ENCODE measurements at places on chromosomes 16 and 17. TPM values are rescaled to one million over a fixed set of nuclear protein-coding genes. Genes with fewer than 3 reads are reported as not detected.

UTS2R gene
- 1.4 TPM for total RNA-seq

C16orf89 gene
- total RNA-seq: 6.6 TPM

DPEP3 gene
- not detected for total RNA-seq

TNFSF12 gene
- 47.6 TPM for total RNA-seq

DNA sequence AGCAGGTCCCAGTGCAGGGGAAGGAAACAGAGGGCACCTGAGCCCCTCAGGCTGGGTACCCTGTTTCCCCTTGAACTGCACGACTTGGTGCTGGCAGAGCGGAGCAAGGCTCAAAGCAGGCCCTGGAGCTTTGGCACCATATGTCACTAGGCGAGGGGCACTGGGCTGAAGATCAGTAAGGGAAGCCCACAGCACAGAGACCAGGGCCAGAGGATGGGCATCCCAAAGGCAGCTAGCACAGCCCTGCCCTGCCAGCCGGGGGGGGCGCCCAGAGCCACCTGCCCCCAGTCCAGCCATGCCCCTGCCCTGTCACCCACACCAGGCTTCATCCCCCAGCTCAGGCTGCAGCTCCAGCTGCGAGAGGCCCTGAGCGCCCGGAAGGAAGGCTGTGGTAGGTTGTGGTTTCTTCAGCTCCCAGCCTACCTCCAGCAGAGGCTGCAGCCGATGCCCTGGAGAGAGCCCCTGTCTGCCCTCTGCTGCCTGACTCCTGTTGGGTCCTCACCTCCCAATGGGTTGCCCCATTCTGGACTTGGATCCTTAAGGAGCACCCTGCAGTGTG, 10.9 kb downstream of the NHERF1 start:
- no peak for DNase-seq

DNA sequence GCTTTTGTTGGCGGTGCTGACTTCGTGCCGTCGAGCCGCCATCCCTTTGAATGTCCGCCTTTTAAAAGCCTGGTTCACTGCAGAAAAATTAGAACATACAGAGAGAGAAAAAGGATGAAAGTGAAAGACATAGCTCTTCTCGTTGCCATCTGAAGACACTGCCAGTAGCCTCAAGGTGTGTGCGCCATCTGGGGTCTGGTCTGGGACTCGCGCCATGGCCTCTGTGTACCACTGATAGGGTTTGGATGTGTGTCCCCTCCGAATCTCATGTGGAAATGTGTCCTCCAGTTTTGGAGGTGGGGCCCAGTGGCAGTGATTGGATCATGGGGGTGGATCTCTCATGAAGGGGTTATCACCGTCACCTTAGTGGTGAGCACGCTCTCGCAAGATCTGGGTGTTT, 15.5 kb downstream of the GSE1 start:
- no peak for DNase-seq

DNA sequence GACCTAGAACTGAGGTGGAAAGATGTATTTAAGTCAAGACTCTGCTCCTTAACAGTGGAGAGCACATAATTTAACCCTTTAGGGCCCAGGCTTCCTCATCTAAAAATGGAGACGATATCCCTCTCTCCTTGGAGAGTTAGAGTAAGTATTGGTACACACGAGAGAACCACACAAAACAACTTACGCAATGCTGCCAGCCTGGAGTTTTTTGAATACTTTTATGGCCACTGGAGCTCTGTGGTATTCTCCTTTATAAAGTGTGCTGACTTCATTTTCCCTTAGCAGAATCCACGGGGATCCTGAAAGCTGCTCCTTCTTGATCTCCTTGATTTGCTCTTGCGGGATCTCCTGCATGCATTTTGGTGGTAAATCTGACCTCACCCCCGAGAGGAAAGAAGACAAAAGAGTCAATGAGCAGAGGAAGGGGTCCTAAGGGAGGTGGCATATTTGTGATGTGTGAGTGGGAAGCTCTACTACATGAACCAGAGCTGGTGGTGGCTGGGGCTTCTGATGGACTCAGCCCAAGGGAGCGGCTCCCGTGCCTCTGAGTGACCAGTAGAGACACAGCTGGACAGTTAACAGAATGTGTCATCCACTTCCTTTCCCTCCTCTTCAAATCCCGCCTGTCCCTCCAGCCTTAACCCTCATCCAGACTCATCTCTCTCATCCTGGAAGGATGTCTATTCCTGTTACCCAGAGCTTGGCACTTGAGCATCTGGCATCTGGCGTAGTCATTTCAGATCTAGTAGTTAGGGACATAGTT, 9.4 kb downstream of the MLKL start:
- no peak for DNase-seq

GRCh38 chr17:81386646-81387099, 8.6 kb upstream of the BAHCC1 start:
- peak; percentile 57 for DNase-seq

GRCh38 chr16:48540222-48540900, 69.6 kb downstream of the N4BP1 start:
- DNase-seq: no peak

Measured in left cardiac atrium (tissue), 4 donors.